ENCODE measurements at places on chromosomes 7 and 10.

GRCh38 chr10:99913831-99914235 lies 95.9 kb downstream of the DNMBP start:
- DNase-seq: no peak

GRCh38 chr7:14000247-14000646 lies 10.8 kb upstream of the ETV1 start:
- no peak for DNase-seq

DNA sequence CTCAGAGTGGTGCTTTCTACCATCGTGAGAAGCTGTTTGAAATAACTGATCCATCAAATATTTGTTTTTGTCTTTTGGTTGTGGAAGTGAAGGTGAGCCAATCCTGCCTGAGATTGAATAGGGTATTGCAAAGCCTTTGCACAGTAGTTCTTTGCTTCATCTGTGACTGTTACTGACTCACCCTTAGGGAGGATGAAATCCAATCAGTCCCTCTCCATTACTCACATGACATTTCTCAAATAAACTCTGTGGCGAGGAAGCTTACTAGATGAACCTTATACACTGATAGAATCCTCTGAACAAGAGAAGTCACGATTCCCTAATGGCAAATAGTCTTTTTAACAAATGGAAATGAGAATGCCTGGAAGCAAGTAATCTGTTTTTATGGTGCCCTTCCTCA lies 31.9 kb downstream of the HEPACAM2 start:
- DNase-seq: no peak

DNA sequence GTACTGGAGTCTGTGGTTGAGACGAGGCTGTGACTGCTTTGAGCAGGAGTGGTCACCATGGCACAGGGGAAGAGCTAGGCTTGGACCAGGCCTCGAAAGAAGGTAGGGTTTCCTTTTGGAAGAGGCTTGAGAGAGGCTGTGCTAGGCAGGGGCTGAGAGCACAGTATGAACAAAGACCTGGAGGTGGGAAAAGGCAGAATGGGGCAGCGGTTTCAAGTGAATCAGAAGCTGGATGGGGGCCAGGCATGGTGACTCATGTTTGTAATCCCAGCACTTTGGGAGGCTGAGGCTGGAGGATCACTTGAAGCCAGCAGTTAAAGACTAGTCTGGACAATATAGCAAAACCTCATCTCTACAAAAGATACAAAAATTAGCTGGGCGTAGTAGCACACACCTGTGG lies 65.9 kb downstream of the CLIP2 start:
- no peak for DNase-seq

DNA sequence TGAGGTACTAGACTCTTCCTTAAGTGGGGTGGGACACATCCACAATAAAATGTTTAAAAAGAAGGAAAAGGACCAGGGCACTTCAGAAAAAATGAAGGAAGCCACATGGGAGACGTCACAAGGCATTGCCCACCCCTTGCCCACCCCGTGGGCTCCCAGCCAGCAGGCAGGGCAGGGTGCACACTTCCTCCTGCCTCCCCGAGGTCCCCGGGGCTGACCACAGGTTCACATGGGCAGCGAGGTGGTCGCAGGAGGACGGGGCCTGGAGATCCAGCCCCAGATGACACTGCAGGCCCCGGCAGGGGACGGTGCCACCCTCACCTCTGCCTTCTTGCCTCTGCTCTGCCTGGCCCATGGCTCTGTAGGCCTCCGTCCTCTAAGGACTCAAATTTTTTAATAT lies 45.6 kb downstream of the PWWP2B start:
- no peak for DNase-seq

DNA sequence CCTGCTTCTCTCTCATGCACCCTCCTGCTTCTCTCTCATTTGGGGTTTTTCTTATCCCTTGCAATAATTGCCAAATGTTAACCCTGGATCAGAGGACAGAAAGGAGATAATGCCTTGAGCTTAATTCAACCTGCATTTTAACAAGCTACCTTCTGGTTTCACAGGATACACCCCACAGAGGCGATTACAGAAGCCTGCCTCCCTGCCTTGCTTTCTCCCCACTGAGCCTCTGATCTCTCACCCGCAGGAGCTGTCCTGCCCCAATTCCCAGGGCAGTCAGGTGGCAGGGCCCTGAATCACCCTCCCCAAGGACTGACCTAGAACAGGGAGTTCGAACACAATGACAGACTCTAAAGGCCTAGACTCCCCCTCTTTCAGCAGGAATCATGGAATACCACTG lies 959.5 kb downstream of the GRID1 start:
- DNase-seq: no peak

DNA sequence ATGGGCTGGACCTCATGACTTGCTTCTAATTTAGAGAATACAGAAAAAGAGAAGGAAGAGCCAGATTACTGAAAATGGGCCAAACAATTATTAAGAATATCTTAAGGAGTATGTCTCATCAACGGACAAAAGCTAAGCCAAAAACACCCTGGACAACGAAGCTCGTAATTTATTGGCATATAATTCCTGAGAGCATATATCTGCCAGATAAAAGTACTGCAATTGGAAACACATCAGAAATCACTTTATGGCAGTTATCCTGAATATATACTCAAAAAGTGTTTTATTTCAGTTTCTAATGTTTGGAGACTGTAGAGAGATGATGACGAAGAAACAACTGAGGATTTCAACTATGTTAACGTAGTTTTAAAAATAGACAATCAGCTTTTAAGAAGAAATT lies 211.8 kb downstream of the CSTF2T start:
- no peak for DNase-seq

DNA sequence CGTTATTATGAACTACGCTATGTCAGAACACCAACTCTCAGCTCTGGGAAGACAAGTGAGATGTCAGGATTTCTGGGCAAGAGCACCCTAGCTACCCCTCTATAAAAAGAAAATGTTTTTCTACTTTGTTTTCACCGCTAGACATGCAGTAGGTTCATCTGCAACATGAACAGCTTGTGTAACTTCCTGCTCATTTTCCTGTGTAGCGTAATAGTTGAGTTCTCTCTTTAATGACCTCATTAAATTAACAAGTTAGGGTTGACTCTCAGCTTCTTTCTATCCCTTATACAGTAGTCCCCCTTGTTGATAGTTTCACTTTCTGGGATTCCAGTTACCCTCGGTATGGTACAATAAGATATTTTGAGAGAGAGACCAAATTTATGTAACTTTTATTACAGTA lies 329.4 kb upstream of the ZNF32 start:
- no peak for DNase-seq

DNA sequence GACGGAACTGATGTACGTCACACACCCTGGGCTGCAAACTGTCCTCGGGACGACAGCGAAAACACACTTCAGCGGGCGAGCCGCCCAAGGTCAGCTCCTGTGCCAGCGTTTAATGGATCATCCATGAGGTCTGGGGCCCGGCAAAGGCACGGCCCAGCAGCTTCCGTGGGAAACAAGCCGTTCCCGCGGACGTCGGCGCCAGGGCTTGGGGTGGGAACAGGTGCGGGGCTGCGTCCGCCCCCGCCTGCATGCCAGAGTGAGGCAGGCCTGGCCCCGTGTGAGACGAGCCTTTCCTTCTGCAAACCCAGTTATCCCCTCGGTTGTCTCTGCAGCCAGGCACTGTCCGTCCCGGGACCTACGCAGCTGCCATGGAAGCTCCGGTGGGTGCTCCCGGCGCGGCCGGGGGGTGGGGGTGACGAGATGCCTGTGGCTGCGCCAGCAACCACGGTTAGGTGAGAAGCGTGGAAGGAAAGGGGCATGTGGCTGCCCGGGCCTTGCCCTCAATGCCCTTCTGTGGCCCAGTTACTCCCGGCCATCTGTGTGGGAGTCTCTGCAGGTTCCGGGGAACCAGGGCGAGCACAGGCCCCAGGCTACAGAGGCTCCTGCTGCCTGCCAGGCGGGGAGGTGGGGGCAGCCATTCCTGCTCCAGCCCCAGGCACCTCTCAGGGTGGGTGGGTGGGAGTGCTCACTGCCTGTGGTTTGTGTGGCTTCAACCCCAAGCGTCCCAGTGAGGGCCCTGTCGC lies 42.2 kb upstream of the PDGFA start:
- DNase-seq: no peak

DNA sequence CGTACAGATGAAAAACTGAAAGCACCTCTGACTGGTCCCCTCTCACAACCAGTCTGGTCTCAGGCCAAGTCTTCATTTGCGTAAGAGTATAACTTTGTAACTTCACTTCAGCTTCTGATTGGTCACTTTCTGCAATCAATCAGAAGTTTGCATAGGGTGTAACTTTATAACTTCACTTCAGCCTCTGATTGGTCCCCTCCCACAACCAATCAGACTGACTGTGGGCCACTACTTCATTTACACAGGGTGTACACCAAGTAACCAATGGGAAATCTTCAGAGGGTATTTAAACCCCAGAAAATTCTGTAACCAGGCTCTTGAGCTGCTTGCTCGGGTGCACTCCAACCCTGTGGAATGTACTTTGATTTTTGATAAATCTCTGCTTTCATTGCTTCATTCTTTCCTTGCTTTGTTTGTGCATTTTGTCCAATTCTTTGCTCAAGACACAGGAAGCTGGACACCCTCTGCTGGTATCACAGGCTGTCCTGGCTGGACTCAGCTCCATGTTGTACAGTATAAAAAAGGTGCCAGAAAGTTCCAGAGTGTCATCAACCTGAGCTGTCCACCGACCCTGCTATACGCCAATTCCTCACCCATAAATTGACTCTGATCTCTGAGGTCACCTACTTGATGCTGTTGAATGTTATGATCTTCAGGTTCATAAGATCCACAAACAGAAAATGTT lies 74.5 kb downstream of the COBL start:
- no peak for DNase-seq

- DNase-seq: no peak
These were observed 1.4 kb upstream of the KLF6 start for GRCh38 chr10:3786295-3787015.

DNA sequence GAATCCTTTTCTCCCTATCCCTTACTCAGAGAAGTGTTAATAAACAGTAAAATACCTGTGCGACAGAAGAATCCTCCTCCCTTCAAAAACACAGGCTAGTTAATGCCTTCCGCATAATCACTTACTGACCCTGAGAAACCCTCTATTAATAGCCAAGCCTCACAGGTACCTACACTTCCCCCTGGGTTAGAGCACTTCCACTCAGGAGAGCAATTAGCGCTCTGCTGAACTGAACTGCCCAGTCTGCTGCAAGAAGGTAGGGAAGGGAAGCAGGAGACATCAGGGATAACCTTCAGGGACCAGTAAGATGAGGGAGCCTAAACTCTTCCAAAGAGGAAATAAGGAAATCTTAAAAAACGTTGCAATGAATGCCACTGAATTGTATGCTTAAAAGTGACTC lies 39.6 kb downstream of the KIAA1549 start:
- no peak for DNase-seq

- DNase-seq: no peak
These were observed 26.5 kb downstream of the SNX8 start for GRCh38 chr7:2287745-2288144.

DNA sequence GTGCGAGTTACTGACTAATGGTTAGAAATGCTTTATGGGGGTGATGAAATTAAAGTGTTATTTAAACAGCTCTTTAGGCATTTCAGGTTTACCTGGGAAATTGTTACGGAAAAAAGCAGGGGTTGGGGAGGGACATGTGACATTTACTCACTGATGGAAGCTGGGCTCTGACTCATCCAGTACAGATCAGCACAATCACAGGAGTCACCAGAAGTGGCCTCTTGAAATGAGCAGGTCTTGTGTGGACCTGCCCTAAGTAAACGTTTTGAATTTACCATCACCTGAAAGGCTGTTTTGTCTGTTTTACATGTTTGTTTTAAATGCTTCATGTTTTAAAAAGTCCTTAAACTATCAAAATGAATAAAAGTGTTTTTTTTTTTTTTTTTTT lies 2.3 kb downstream of the GLRX3 start:
- DNase-seq: no peak

DNA sequence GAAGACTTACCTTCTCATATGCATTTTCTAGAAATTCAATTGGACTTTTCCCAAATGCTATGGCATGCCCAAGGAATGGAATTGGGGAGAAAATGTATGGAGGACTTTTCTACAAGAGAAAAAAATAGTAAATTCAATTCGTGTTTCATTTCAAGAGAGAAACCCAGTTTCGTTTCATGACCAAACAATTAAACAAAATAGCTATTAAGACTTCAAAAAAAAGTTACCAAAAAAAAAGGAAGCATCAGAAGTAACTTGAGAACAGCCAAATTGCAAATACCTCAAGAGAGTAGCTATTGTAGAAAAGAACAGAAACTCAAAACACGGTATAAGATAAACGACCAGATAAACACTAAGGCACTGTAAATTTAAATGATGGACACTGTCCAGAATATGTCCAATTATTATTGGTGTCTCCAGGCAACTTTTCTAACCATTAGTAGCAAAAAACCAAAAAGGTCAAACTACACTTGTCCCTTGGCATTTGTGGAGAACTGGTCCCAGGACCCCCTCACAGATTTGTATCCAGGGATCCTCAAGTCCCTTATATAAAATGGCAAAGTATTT lies 2.4 kb downstream of the CYP51A1 start:
- no peak for DNase-seq

DNA sequence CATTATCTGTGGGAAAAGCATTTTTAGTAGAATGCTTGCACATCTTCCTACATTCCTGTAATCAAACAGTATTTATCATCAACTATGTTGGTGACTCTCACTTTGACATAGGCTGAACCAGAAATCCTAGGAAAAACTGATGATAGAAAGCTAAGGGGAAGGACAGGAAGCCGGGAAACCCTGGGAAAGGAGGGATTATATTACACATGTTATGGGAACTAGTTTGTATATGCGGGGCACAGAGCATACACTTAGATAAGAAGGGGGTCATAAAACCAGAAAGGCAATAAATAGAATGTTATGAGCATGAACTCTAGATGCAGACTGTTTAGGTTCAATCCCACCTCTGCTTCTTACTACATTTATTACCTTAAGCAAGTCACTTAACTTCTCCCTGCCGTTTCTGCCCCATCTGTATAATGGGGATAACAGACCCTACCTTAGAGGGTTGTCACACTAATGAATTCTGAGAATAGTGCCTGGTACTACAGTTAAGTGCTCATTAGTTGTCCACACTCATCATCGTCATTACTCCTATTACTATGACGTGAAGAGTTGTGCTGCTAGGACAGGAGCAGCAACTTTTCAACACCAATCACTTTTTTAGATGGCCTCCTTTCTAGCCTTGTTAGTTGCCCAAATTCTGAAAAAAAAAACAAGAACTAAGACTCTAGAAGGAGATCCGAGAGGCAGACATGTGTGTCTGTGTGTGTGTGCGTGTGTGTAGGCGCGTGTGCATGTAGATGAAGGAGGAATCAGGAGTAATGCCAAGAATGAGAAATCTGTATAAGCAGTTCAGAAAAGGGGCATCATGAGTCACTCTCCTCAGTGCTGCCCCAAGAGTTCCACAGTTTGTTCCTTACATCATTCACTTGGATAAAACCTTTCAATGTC lies 52.2 kb downstream of the KMT2C start:
- DNase-seq: no peak

GRCh38 chr10:5583525-5584175 lies 58.9 kb downstream of the CALML3 start:
- no peak for DNase-seq
